Pancreas (tissue), 10 donors: ENCODE measurements at places on chromosomes 1 and 21. TPM values are rescaled to one million over a fixed set of nuclear protein-coding genes. Genes with fewer than 3 reads are reported as not detected.
A peak's percentile ranks its signal among the peaks of the same experiment; 100 is the strongest.

The CLDN17 gene
- polyA plus RNA-seq: not detected

GRCh38 chr1:6822530-6823359 is 37.5 kb downstream of the CAMTA1 start:
- peak; percentile 38 for DNase-seq

DNA sequence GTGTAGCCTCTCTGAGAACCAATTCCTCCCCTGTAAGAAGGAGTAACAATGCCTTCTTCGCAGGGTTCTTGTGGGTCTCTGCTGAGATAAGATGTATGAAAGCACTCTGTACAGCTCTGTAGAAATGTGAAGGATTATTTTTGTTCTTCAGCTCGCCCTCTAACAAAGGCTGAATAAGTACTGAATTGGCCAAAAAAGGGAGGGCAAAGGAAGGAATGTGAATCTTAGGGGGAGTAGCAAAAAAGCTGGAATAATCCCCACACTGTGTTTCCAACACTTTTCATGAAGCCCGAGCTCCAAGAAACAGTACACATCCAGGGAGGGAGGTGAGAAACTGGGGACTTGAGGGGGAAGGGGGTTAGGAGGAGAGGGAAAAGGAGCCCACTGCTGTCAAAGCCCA is 14.0 kb upstream of the SLC41A1 start:
- DNase-seq: no peak

- no peak for DNase-seq
Observed at GRCh38 chr1:24875257-24875656, 54.8 kb downstream of the RUNX3 start.

DNA sequence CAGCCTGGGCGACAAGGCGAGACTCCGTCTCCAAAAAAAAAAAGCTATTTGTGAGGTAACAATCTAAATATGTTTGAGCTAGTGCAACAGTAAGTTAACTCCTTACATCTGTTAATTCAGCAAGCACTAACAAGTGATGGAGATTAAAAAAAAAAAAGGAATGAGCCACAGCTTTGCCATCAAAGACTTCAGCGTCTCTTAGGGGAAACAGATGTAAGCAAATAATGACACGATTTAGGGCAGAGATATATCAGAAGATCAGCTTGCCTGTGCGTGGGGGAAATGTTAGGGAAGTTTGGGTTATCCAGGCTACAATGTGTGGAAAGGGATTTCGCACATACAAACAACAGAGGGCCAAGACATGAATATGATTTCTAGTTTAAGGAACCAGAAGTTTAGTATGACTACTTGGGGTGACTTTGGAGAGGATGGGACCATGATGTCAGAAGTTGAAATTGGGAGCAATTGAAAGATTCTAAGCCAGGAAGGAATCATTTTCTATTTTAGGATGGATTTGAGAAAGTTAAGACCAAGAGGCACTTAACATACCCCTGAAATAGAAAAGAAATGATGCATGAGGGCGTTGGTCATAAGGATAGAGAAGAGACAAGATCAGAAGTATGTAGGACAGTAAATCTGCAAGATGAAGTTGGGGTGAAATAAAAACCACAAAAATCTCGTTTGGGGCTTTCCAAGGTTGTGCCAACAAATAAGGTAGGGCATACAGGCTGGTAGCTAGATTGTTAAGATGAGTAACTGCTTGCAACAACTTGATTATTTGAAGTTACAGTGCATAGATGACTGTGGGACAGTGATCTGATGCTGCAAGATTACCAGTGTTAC is 2.4 kb upstream of the BRWD1 start:
- no peak for DNase-seq

DNA sequence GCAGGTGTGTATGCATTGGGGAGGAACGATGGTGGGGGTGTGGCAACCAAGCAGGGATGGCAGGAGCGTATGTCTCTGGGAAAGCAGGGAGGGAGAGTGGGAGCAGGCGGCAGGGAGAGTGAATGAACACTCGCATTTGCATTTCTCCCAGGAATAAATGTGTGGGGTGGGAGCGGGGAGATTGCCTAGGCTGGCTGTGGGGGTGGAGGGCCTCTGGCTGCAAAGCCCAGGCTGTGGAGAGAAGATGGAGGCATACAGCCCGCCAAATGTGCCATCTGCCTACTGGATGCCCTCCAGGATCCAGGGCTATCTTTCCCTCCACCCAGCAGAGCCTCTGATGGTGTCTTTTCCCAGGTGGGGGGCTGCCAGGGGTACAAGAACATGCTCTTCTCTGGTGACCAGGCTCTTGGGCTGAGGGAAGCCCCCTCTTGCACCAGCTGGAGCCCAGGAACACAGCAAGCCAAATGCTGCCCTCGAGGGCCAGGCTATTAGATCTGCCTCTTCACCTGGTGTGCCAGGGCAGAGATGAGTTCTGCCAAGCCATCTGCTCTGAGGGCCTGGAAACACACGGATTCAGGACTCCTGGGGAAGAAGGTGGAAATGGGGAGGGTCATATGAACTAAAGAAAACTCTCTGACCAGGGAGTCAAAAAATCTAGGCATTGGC is 1.7 kb upstream of the OPTC start:
- no peak for DNase-seq
